ENCODE measurements at places on chromosomes 4 and X. TPM values are rescaled to one million over a fixed set of nuclear protein-coding genes. Genes with fewer than 3 reads are reported as not detected.

GRCh38 chr4:37365888-37366287 lies 121.3 kb downstream of the NWD2 start:
- no peak for DNase-seq

GRCh38 chrX:111465669-111466068 lies 45.8 kb upstream of the SERTM2 start:
- no peak for DNase-seq

- DNase-seq = peak; percentile 23
These were observed 69.3 kb downstream of the MTMR1 start for GRCh38 chrX:150762258-150763165.

DNA sequence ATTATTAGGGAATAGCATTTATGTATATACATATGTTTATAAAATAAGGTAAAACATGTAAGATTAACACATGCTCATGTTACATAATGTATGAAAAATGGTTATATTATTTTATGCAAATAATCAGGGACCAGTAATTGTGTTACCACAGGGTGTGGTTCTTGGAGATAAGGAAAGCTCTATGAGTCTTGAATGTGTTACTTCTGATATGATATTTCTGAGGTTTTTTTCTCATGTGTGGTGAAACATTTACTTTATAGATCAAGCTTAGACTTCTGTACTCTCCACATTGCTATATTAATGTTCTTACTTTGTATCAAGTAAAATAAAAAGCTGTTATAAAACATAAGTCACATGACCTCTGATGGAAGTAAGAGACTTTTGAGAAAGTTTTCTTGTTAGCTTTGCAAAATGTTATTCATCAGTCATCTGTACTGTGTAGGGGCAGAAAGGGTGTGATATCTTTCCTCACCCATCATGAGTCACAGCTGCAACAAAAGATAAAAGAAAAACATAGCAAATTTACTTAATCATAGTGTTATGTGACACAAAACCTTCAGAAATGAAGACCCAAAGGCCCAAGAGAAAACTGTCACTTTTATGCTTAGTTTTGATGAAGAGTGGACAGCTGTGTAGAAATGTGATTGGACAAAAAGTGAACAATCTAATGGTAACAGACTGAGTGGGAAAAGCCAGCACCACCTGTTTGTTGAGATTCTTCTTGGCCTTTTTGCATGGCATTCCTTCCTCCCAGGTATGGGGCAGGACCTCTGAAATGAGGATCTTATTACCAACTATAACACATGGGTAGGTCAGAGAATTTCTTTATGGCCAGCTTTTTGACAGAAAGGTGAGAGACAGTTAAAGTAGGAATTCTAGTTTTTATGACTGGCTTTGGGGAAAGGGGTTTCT lies 632.3 kb downstream of the PDHA2 start:
- no peak for DNase-seq

GRCh38 chr4:16860516-16860915 lies 37.9 kb downstream of the LDB2 start:
- no peak for DNase-seq

GRCh38 chrX:39514801-39515200 lies 583.0 kb downstream of the BCOR start:
- DNase-seq = no peak

Gene TMEM129
- 51.6 TPM for total RNA-seq

Gene MAGEA12
- total RNA-seq = not detected
